ENCODE measurements at places on chromosomes 16 and 17.

DNA sequence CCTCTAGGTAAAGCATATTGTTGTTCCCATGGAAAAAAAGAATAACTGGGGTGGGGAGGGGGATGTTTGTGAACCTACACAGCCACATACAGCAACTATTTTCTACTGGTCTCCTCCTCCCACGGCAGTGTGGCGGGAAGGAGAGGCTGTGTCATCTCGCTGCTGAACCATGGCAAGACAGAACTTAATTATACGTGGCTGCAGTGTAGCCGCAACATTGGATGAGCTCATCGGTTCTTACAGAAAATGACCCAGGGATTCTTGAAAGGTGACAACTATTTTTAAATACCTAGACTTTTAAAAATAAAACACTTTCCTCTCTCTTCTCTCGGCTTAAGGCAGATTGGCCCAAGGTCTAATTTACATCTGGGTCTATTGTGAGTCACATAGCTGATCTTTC lies 19.8 kb upstream of the TEKT3 start:
- DNase-seq, result no peak

- no peak for DNase-seq
Measured at GRCh38 chr16:82152641-82153112, 17.3 kb downstream of the MPHOSPH6 start.

- DNase-seq, result no peak
Measured at GRCh38 chr17:31469959-31470358, 78.5 kb downstream of the RAB11FIP4 start.

GRCh38 chr17:72092710-72093322 lies 28.0 kb upstream of the SOX9 start:
- no peak for DNase-seq

GRCh38 chr16:2213817-2214718 lies 572 bp downstream of the PGP start:
- no peak for DNase-seq

DNA sequence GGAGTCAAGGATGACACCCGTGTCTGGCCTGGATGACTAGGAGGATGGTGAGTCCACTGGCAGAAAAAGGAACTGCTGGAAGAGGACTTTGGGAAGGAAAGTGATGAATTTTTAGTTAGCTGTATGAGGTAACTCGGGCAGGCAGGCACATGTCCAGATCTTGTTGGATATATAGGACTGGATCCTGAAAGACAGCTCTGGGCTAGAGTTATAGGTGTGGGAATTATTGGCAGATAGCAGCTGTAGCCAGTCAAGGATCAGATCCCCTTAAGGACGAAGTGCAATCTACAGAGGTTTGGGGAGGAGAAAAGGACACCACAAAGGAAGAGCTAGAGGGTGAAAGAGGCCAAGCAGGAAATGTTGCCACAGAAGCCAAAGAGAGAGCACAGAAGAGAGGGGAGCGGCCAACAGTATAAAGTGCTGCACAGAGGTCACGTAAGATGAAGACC lies 10.1 kb downstream of the CYB5D1 start:
- DNase-seq, result no peak

DNA sequence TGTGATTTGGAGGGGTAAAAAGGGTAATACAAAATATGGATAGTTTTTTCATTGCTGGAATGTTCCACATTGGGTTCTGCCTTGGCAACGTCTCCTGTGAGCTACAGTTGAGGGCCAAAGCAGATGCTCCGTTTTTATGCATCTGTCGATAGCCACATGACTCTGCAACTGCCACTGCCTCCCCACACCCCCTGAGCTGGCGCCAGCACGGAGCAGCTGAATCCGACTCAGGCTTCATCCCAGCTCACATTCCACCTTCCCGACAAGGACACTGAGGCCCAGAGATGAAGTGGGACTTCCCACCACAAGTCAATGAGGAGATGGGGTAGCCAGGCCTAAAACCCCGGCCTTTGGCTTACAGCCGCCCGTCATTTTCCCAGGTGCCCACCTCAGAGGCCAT lies 334.1 kb downstream of the CDH13 start:
- no peak for DNase-seq

DNA sequence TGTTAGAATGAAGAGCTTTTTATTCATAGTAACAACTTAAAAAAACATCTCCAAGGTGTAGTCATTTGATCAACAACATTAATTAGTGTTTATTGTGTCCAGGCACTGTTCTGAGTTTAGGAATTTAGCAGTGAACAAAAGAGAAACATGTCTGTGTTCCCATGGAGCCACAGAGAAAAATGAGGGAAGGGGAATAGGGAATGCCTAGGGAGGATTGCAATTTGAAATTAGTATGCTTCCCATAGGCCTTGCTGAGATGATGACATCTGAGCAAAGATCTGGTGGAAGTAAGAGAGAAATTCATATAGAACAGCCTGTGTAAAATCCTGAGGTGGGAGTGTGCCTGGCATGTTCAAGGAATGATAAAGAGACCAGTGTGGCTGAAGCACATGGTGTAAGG lies 318.0 kb downstream of the BCAS3 start:
- DNase-seq, result no peak
